HCT116 (cell line): ENCODE measurements at places on chromosomes 7 and 10. TPM values are rescaled to one million over a fixed set of nuclear protein-coding genes. Genes with fewer than 3 reads are reported as not detected.

C10orf67 gene
- total RNA-seq: not detected

PCGF6 gene
- total RNA-seq: 24.7 TPM

MCMBP gene
- 148 TPM for total RNA-seq

HSPA12A gene
- 19.8 TPM for total RNA-seq

TRDMT1 gene
- total RNA-seq: 8.6 TPM

TMEM139 gene
- total RNA-seq: 9.9 TPM

SSC4D gene
- 1.1 TPM for total RNA-seq

GNG11 gene
- total RNA-seq: not detected

OR9A2 gene
- total RNA-seq: not detected

FAM237B gene
- not detected for total RNA-seq

SEM1 gene
- total RNA-seq: 45.7 TPM

MRPS33 gene
- total RNA-seq: 77.3 TPM

GRCh38 chr7:100126239-100126930 lies 382 bp upstream of the MBLAC1 start:
- no peak for DNase-seq

DNA sequence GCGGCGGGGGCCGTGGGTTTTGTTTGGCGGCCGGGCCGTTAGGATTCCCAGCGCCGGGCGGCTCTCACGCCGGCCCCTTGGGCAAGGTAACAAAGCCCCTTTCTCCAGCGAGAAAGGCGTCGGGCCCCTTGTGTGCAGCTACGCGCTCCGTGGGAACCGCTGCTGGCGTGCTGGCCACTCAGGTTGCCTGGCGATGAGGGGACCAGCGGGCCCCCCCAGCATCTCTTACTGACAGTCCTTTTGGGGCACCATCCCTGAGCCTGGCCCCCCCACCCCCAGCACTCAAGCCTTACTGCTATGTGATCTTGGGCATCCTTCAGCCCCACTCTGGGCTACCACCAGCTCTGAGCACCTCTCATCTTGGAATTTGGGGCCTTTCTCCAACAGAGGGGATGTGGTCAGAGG lies 1.8 kb downstream of the LFNG start:
- DNase-seq: no peak

GRCh38 chr7:112495810-112496462 lies 15.1 kb downstream of the LSMEM1 start:
- peak; percentile 65 for DNase-seq

- no peak for DNase-seq
Observed at GRCh38 chr7:4137552-4137951, 544.5 kb upstream of the FOXK1 start.

DNA sequence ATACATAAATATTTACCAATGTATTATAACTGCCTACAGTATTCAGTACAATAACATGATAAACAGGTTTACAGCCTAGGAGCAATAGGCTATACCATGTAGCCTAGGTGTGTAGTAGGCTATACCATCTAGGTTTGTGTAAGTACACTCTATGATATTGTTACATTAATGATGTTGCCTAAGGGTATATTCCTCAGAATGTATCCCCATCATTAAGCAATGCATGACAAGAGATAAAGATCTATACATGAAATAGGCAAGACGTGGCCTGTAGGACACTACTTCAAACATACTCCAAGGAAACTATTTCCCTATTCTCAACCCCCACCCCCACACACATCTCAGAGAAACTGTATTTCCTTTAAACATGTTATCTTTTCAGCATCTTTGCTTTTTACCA lies 15.3 kb upstream of the ADAM22 start:
- no peak for DNase-seq

GRCh38 chr10:28463141-28463540 lies 69.8 kb upstream of the WAC start:
- DNase-seq: no peak

DNA sequence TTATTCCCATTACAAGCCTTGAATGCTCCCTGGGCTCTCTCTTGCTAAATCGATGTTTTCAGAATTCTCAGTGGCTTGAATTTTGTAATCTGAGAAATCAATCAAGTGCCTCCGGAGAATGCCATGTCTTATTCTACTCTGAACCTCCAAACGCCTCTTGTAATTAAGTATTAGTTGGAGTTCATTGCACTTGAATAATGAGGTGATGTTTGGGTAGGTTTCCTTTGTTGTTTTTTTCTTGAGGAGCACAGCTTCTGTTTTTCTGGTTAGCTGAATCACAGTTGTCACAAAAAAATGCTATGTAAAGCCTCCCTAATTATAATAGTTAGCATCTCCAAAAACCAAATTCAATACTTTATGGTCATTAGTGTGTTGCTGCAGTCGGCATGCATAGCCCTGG lies 100.3 kb downstream of the PLPP4 start:
- DNase-seq: no peak

- no peak for DNase-seq
Observed at GRCh38 chr7:104927055-104927454, 87.0 kb upstream of the KMT2E start.

DNA sequence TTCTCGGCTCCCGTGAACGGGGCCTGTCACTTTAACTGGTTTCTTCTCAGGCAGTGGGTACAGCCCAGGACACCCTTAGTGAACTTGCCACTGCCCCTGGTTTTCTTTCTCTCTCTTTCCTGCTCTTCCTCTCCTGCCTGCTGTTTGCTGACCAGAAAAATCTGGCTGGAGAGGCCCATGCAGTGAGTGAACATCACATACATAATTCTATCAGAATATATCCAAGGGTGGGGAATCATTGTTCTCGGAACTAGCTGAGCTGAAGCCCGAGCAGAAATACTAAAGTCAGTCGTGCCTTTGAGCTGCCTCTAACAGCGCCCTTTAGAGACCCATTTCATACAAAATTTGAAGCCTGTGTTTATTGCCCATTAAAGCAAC lies 501.5 kb upstream of the GALNT17 start:
- no peak for DNase-seq

DNA sequence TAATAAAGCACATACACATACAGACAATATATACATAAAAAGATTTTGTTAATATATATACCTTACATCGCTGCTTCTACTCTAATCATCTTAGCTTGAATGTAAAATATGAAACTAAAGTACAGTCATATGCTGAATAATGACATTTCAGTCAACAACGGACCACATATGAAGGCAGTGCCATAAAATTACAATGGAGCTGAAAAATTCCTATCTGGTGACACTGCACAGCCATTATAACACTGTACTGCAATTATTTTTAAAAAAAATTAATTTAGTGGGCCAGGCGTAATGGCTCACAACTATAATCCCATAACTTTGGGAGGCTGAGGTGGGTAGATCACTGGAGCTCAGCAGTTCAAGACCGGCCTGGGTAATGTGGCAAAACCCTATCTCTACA lies 122.3 kb downstream of the JMJD1C start:
- no peak for DNase-seq

- no peak for DNase-seq
Observed at GRCh38 chr10:30984563-30985328, 46.9 kb downstream of the ZNF438 start.

DNA sequence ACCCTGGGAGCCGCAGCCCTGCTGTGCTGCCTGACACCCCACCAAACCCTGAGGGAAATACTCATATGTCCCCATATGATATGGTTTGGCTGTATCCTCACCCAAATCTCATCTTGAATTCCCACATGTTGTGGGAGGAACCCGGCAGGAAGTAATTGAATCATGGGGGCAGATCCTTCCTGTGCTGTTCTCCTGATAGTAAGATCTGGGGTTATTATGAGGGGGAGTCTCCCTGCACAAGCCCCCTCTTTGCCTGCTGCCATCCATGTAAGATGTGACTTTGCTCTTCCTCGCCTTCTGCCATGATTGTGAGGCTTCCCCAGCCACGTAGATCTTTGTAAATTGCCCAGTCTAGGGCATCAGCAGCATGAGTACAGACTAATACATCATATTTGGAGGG lies 68.7 kb downstream of the RGS10 start:
- DNase-seq: no peak

DNA sequence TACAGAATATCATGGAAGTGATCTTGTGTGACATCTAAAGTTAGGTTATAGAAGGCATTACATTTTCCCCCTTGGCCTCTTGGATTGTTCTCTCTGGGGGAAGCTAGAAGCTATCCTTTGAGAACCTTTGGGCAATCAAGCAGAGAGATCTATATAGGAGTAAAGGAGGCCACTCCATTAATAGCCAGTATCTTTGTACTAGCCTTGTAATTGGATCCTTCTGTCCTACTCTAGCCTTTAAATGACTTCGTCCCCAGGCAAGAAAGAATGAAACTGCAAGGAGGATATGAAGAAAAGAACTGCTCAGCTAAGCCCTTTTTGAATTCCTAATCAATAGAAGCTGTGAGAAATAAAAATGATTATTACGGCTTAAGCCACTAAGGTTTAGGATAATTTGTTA lies 230.9 kb downstream of the AGMO start:
- no peak for DNase-seq

DNA sequence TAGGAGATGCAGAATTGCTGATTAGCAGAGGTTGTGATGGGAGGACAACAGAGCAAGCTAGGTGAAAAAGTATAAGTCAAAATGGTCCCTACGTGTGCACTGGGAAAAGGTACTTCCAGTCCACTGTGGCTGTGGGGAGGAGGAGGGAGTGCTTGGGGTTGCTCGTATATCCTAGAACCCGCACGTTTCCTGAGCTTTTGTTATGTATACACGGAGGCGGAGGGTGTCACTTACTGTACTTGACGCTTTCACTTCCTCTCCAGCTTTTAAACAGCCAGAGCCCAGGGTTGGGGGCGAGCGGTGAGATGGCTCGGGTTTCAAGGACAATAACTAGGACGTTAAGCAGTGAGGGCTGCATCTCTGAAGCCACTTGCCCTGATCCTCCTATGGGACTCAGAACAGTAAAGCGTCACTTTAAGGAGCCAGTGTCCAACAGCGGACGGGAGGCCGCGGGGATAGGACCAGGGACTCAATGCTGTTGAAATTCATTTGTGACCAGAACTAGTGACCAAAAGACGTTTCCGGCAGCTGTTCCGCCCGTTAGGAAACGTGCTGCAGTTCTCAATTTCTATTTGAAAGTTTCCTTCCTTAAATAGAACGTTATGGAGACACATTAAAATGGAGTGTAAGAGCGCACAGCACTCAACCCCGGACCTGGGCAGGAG lies 985 bp upstream of the ETV1 start:
- no peak for DNase-seq

- no peak for DNase-seq
Observed at GRCh38 chr7:76123316-76123715, 75.4 kb downstream of the MDH2 start.

DNA sequence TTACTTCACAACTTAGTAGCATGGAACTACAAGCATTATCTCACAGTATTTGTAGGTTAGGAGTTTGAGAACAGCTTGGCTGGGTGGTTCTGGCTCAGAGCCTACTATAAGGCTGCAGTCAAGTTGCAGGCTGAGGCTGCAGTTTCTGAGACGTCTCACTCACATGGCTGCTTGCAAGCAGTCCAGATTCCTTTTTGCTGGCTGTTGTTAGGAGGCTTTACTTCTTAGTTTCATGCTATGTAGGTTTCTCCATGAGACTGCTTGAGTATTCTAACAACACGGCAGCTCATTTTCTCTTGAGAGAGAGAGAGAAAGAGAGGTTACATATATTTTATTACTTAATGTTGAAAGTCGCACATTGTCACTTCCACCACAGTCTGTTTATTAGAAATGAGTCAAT lies 1073.9 kb downstream of the NXPH1 start:
- no peak for DNase-seq

DNA sequence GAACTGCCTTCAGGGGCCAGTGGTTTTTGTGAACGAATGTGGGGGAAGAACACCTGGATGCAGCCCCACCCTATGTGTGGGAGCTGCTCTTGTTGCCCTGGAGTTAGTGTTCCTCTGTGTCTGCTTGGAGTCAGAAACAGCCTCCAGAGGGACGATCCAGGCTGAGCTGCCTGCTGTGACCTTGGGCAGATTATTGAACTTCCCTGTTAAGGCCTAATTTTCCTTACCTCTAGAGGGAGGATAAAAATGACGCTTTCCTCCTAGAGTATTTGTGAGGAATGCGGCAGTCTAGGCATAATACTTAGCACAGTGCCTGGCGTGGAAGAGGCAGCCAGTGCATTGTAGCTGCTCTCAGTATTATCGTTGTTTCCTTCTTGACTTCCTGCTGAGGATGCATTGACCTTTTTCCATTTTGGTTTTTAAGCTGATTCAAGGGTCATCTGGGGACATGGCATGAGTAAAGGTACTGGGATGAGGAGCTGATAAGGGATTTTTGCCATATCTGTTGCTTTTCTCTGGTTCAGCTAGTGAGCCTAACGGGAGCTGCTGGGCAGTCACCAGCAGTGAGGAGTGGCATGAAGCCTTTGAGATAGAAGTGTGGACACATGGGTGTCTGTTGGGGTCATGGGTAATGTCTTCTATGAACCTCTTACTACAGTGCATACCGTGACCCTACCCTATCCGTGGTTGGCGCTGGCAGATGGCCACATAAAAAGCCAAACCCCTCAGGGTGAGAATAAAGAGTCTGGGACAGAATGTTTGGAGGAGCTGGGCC lies 6.4 kb downstream of the ZFYVE27 start:
- DNase-seq: no peak

GRCh38 chr7:128679920-128680319 lies 7.8 kb downstream of the GARIN1A start:
- no peak for DNase-seq

DNA sequence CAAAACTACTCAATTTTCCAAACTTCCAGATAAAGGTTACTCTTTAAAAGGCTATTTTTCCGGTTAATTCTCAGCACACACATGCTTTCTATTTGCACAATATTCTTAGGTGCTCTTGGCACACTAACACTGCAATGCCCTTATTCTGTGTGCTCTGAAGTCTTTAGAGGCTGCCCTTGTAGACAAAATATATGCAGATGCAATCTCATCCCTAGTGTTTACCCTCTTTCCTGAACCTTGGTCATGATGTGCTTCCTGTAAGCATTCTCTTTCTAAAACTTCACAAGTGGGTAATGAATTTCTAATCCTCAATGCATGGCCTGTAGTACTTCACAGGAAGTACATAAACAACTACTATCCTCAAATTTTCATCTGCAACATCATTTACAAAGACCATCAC lies 41.1 kb upstream of the TUBB8 start:
- no peak for DNase-seq

DNA sequence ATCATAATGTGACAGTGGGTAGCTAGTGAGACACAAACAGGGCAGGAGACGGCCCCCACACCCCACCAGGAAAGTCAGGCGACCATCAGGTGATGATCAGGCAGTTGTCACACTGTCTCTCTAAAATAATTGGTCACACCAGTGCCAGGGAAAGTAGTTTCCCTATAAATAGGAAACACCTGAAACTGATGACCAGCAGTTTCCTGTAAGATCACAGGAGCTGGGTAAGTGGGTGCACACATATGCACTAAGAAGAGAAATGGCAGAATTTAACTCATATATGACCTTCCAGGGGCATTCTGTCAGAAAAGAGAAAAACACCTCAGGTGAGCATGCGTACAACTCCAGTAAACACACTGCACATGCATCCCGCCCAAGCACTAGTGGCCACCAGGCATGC lies 620.5 kb upstream of the GHITM start:
- no peak for DNase-seq

GRCh38 chr7:116828281-116828680 lies 34.1 kb upstream of the CAPZA2 start:
- no peak for DNase-seq
